ENCODE measurements at places on chromosomes 3 and 15.

DNA sequence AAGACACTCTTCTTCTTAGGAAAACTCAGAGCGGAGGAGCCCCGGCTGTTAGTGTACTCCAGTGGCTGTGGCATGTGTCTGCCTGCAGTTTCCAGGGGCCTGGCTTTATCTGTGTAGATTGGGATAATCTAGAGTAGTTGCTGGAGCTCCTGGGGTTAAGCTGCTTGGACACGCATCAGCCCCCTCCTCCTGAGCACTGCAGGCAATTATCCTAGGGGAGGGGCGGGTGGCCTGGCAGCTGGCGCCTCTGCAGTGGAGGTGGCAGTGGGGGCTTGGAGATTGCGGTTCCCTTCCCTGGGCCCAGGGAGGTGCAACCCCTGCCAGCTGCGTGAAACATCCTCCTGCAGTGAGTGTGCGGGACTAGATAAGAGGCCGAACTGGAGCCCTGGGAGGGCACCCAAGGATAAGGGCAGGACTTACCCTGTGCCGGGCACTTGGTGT lies 68.2 kb downstream of the EFCAB12 start:
- DNase-seq = no peak

DNA sequence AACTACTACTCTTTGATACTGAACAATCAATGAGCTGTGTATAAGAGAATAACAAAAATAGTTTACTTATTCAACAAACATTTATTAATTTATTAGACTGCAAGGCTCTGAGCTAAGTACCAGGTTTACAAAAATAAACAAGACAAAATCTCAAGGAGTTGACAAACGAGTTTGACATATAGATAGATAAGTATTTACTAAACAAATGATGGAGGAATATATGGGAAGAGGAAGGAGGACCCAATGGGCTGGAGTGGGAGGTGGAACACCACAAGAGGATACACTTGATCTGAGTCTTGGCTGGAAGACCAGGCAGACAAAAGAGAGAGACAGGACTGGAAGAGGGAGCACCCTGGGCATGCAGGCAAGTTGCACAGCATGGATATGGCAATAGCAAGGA lies 47.5 kb upstream of the FSIP1 start:
- no peak for DNase-seq

DNA sequence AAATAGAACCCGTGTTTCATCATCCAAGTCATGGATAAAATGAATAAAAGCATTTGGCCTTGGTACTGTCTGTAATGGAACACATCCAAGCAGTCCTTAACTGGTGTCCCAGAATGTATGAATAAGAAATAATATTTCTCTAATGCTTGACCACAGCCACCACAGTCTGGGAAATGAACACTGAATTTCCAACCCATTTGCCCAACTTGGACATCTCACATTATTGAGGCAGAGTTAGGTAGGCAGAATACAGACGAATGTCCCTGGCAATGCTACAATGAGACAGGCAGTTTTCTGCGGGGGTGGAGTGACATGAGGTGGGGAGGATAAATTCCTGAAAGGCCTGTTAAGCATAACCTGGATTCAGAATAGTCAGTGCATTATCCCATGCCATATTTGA lies 245.7 kb downstream of the ZIC1 start:
- no peak for DNase-seq

- DNase-seq = no peak
Observed at GRCh38 chr3:139468399-139468798, 7.9 kb downstream of the RBP2 start.

- DNase-seq = no peak
Observed at GRCh38 chr3:27456554-27456953, 27.6 kb downstream of the SLC4A7 start.

GRCh38 chr3:112598731-112599130 lies 36.9 kb downstream of the SLC35A5 start:
- no peak for DNase-seq

DNA sequence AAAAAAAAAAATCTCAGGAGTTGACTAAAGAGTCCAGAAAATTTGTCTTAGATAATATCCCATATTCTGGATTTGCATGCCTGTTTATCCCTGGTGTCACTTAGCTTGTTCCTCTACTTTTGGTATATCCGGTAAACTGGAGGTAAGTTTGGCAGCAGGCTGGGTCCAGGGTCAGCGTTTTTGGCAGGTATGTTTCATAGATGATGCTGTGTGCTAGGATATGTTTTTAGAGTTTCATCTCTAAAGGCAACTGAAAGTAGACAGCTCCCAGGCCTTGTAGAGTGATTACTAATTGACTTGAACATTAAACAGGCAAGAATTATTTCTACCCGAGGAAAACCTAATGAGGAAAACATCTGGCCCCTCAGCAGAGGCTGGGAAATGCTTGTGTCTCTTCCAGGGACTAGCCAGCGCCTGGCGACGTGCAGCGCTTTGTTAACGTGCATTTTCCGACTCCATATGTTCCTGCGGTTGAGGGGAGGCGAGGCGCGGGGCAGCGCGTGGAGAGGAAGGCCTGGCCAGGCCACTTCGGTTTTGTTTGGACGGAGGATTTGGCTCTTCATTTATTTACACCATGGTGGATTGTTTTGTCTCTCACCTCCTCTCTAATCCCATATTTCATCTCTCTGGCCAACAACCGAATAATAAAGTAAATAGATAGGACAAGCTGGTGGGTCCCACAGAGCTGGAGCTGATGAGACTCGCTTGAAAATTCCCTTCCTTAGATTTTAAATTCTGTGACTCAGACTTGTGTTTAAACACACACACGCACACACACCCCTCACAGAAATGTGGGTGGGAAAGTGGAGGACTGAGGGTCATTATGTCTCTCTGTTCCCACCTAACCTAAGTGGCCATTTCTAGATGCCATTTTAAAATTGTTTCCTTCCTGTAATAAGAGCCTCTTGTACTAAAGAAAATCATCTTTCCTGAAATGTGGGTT lies 65.3 kb downstream of the ASB7 start:
- no peak for DNase-seq

DNA sequence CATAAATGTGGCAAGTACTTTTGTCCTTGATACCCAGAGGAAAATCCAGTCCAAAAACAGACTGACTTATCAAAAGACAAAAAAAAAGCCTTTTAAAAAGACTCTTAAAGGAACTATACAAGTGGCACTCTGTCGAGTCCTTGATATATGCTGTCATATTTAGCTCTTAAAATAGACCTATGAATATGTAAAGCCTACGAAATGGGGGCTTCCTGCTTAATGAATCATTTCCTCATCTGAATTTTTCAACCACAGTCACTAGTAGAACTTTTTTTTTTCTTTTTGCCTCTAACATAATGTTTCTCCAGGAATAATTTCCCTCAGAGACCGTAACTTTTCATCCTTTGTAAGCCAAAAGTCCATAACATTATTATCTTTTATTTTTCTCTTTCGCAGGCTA lies 95.8 kb downstream of the P3H2 start:
- no peak for DNase-seq

DNA sequence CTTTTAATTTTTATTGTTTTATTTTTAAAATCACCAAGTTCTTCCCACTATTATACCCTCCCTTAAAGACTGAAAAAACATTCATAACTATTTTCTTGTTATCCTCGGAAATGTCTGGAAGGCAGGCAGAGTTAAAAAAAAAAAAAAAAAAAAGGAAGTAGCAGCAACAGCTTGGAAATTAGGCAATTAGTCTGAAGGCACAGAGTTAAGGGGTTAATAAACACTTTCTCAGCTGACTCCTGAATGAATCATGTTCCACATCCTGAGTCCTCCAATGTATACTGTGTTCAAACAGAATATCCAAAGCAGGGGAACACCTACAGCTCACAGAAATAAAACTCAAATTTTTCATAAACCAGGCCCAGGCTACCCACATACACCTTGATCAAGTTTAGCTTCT lies 5.8 kb downstream of the HEXA start:
- no peak for DNase-seq

DNA sequence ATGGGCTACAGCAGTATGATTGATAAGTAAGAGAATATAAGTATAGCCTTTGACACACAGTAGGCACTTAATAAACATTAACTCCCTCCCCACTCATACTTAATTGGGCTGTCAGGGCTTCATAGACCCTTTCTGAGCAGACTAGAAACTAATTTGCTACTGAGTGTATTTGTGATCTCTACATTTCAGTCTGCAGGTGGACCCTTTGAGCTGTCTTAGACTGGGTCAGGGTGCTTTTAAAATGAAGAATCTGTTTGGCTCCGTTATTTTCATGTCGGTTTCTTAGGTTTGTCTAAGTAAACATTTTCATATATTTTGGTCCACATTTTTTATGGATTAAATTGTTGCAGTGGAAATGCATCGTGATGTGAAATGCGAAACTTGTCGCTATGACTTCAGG lies 50.3 kb upstream of the SELENOK start:
- DNase-seq = peak; percentile 36

GRCh38 chr15:52281085-52282035 lies 14.2 kb downstream of the MYO5C start:
- DNase-seq = no peak

GRCh38 chr15:90095521-90095959 lies 6.7 kb downstream of the IDH2 start:
- DNase-seq = no peak

Data from caudate nucleus (tissue), 63 donors.